GM12878 (cell line): ENCODE measurements at places on chromosomes 7 and 10. TPM values are rescaled to one million over a fixed set of nuclear protein-coding genes. Genes with fewer than 3 reads are reported as not detected.

GRCh38 chr7:27104341-27105058, 2.0 kb upstream of the HOXA2 start:
- no peak for DNase-seq

DNA sequence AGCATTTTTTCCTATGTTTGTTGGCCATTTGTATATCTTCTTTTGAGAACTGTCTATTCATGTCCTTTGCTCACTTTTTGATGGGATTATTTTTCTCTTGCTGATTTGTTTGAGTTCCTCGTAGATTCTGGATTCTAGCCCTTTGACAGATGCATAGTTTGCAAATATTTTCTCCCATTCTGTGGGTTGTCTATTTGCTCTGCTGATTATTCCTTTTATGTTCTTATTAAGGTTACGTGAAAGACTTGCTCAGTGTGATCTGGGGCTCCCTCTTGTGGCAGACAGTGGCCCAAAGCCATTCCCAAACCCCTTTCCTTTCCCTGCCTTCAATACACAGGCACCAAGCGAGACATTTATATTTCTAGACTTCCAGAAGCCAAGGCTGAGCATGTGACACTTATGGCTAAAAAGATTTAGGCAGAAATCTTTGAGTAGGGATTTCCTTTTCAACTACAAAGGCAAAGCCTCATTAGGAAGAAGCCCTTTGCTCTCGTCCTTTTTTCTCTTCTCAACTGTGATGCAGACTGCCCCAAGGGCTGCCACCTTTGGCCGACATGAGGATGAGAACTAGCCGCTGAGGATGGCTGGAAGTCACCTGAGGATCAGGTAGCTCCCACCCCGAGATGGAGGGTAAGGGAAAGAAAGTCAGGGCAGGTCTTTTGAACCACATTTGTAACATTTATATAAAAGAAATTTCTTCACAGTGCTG, 23.6 kb downstream of the ST8SIA6 start:
- DNase-seq = no peak

DNA sequence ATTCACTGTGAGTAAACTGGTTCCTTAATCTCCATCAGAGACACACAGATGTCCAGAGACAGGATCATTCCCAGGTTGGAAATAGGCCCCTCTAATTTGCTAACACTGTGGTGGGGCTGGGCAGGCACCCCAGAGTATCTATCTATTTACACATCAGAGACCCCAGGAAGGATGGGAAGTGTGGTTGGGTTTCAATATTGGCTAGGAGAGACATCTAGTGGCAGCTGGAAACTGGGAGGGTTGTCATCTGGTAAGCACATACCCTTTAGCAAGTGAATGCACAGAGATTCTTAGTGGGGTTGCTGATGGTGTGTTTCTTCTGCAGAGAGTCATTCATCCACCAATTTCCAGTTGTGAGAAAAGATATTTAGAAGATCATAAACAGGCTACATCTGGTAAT, 36.0 kb upstream of the NRG3 start:
- DNase-seq = no peak

- DNase-seq = no peak
These were observed 227.1 kb upstream of the SH2B2 start for GRCh38 chr7:102059524-102059923.

DNA sequence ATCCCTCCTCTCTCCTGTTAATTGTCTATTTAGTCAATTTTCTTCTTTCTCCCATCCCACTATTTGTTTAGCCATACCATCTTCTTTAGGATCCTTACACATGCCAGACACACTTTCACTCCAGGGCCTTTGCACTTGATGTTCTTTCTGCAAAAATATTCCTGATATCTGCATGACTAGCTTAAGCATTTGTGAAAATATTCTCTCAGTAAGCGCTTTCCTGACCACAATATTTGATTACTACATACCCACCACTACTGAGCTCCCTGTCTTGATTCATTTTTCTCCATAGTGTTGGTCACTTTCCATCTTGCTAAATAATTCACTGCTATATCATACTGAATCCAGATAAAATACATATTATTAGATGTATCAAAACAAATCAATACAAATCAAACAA, 75.1 kb downstream of the SEMA3D start:
- DNase-seq = no peak

GRCh38 chr7:45145881-45146280, 11.7 kb upstream of the RAMP3 start:
- DNase-seq = no peak

DNA sequence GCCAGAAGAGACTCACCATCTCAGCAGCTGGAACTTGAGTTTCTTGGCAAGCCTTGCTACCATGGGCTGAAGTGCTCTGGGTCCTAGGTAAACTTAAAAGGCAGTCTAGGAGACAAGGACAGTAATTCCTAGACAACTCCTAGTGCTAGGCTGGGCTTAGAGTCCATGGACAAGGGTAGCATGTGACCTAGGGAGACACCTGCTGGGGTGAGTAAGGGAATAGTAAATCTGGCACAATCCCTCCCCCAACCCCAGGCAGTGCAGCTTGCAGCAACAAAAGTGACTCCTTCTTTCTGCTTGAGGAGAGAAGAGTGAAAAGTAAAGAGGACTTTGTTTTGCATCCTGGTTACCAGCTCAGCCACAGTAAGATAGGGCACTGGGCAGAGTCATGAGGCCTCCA, 316.5 kb upstream of the IMMP2L start:
- DNase-seq = no peak

DNA sequence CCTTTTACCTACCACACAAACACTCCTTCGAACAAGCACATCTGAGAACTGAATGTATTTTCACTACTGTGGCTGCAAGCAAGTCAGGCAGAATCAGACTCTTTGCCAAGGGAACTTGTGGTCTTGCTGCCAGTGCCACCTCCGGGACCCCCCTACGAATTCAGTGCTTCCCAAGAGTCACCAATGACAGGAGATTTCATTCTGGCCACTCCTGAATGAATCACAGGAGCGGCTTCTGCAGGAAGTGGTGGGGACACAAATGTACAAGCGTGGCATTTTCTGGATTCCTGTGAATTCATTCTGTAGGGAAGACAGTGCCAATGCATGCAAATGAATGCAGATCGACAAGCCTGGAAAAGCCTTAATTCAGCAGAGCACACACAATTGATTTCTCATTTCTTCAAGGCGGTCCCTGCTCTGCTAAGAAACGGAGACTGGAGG, 161.2 kb downstream of the CAMK1D start:
- DNase-seq = no peak

GRCh38 chr7:33395340-33395739, 266.0 kb downstream of the BBS9 start:
- DNase-seq = no peak

Gene SMIM30
- 42.2 and 46.2 TPM in 2 replicates for total RNA-seq

Gene DIP2C
- 0.10 and 0.11 TPM in 2 replicates for total RNA-seq

Gene TBC1D12
- 4.8 and 5.3 TPM in 2 replicates for total RNA-seq

Gene COBL
- 0.03 and 0.21 TPM in 2 replicates for total RNA-seq

Gene PPP1R17
- total RNA-seq = not detected in 2 replicates

Gene ZNF789
- 17.2 and 19.9 TPM in 2 replicates for total RNA-seq

Gene C10orf105
- 0.03 and 0.05 TPM in 2 replicates for total RNA-seq

Gene CDH23
- 0.16 and 0.26 TPM in 2 replicates for total RNA-seq
